A549 treated with Mapracorat at 1 μM for 4 hours (cell line): ENCODE measurements at places on chromosomes 7 and 10. TPM values are rescaled to one million over a fixed set of nuclear protein-coding genes. Genes with fewer than 3 reads are reported as not detected.

Gene SPDYE11
- total RNA-seq = not detected in 5 replicates

Gene HECW1
- total RNA-seq = 11.6 to 17.2 TPM (median 15.1 TPM) in 5 replicates

Gene CYP26C1
- total RNA-seq = 0.07 TPM in 1 of 5 replicates, not detected in the others

Gene NOS3
- 0.13 to 0.37 TPM (median 0.34 TPM) in 5 replicates for total RNA-seq
